Tibial nerve (tissue), 4 donors: ENCODE measurements at places on chromosomes 3 and 15. TPM values are rescaled to one million over a fixed set of nuclear protein-coding genes. Genes with fewer than 3 reads are reported as not detected.

- no peak for DNase-seq
Measured at GRCh38 chr3:105905328-105905727, 36.5 kb upstream of the CBLB start.

- no peak for DNase-seq
Measured at GRCh38 chr3:184730924-184731323, 19.1 kb upstream of the MAGEF1 start.

- no peak for DNase-seq
Measured at GRCh38 chr3:71718072-71718471, 7.1 kb downstream of the EIF4E3 start.

DNA sequence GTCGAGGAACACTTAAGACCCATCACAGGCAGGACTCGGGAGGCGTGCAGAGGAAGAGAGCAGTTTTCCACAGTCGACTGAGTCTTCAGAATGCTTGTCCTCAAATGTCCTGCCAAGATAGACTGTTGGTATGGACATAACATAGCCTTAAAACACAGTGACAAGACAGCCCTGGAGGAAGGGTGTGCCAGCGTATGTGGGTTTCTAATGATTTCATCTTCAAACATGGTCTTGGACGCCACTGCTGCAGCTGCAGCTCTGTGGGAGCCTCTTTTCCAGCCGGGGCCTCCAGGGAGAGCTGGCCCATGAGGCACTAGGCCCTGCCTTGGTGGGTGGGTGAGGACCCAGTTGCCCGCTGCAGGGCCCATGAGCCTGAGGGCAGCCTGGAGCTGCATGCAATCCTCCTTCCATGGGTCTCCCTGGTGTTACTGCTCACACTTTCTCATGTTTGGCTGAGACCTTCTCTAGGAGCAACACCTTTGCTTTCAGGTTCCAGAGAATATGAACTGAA lies 198.6 kb downstream of the KLF13 start:
- DNase-seq, result no peak

The GBE1 gene
- total RNA-seq, result 25.8 TPM

The DUOXA1 gene
- 1.5 TPM for total RNA-seq

The CCDC9B gene
- total RNA-seq, result 22.8 TPM

The HRH1 gene
- 13.8 TPM for total RNA-seq

The DISP2 gene
- total RNA-seq, result 0.20 TPM

GRCh38 chr15:68687136-68687735 lies 108.4 kb downstream of the CORO2B start:
- no peak for DNase-seq

The TMEM40 gene
- total RNA-seq, result not detected

DNA sequence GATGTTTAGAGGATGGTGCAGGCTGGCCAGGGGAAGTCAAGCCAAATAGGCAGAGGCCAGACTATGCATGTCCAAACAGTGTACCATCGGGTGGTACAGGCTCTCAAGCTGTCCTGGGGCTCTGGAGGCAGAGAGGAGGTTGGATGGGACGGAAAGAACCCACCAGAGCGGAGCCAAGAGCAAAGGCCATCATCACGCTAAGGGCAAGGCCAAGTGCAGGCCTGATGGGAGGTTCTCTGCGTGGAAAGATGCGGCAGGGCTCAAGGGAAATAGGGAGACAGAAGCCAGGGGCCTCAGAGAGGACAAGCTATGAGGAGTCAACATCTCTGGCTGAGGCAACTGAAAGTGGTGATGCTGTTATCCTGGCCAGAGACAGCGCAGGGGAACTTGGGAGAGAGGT lies 102.7 kb downstream of the ASB7 start:
- DNase-seq, result no peak

DNA sequence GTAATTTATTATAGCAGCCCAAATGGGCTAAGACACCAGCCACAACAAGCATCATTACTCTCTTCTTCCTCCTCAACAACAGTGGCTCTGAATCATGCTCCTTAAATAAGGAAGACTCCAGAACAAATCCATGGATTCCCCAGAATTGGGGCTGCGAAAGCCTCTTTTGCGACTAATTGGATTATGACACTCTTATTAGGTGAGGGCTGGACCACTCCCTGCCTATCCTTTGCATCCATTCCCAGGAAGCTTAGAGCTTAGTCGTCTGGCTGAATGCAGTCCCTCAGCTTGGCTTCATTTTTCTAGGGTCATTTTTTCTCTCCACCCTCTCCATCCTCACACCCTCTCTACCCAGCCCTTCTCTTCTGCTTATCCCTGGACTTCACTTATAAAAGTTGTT lies 227.7 kb downstream of the ZNF621 start:
- no peak for DNase-seq

DNA sequence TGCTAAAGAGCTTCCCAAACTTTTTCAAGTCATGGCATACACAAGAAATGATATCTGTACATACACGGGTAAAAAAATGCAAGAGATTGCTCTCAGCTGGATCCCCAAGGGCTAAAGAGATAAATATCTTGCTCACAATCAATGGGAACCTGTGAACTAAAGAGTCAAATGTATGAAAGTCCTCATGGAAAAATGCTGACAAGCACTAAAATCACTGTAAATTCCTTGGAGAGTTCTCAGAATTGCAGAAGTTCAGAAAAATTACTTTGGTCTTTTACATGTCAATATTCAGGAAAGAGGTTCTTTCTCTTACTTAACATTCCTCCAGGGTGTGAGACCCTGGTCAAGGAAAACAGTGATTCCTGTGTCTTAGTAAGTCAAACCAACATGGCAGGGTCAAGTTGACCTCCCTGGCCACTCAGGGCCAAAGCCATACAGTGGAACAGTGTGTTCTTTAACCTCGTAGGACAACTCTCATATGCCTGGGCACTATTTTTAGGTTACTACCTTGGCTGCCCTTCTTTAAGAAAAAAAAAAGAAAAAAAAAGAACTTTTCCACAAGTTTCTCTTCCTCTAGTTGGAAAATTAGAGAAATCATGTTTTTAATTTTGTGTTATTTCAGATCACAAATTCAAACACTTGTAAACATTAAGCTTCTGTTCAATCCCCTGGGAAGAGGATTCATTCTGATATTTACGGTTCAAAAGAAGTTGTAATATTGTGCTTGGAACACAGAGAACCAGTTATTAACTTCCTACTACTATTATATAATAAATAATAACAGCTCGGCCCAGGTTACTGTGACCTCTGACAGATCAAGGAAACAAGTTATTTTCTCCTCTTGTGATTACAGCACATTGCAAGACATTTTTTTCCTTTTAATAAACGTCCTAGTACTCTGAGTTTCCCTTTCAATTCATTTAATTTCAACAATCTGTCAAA lies 12.5 kb downstream of the SSR3 start:
- peak; percentile 32 for DNase-seq

DNA sequence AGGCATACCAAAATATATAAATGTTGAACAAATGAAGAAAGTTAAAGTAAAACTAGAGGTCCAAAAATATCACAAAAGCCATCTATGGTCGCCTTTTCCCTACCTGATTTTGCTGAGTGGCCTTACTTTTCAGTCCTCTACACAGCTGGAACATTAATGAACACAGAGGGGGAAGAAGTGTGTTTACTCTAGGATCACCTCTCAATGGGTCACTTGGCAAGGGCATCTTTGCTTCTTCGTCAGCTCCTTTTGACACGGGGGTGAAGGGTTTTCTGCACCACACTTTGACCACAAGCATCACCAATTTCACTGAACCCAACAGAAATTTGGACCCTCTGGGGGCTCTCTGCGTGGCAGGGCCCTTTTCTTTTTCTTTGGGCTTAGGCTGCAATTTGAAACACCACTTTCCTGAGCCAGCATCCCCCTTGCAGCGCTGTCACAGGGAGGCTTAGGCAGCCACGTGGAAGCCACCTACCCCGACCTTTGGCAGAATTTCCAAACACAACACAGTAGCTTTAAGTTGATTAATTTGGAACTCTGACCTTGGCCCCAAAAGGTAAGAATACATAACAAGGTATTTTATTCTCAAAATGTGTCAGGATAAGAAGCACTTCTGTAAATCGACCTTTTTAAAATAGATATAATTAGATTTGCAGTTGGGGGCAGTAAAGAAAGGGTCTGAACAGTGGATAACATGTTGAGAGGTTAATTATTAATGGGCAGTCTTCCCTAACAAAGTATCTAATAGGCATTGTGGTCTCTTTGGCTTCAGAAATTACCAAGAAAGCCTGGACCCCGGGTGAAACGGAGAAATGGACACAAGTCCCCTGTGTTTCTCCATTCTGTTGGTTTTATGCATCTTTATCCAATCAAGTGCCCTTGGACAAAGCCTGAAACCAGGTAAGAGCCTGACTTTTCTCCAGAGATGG lies at the start of gene LIPC:
Gene LIPC, plus strand, starts transcription at position 771 of the 929 bp plus-strand sequence. Its CDS starts 42 bp downstream, at position 813.
- no peak for DNase-seq

DNA sequence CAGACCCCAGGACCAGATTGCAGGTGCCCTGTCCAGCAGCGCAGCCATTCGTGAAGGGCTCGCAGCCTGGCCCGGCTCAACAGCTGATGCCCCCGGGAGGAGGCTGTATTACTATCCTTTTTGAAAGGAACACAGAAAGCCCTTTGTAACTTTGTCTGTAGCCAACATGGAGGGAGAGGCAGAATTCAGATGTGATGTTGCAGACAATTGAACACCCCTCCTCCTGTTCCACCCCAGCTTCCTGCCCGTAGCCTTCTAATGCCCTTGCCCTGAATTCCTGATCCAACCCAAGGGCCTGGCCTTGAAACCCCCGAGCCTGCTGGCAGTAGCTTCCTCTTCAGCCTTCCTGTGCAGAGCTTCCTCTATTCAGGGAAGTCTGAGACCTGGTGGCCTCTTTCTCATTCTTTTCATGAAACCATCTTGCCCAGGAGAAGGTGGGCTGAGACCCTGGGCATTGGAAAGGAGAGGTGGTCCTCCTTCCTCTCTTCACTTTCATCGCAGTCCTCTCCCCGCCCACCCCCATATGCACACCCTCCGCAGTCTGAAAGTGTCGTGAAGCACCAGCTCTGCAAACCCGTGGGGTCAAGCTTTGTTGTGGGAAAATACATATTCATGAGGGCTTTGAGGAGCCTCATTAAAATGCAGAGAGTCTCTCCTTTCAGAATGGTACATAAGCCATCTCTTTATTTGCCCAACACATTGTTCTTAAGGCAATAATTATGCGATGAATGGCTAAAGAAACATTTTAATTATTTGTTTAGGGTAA lies 109.2 kb downstream of the APBA2 start:
- no peak for DNase-seq

DNA sequence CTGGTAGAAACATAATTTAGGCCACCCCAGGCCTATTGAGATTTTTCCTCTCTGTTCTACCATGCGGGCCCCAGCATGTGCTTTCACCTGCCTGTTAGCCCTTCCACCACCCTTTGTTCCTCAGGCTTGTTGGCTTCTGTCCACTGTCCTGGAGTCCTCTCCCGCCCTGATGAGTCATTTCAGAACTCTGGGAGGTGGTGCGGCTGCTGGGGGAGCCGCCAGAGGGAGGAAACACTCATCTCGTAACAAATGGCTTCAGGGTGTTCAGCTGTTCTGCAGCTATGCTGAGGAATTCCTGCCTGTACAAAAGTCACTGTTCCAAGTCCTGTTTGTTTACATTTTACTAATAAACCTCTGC lies 36.3 kb downstream of the LRTM1 start:
- DNase-seq, result peak; percentile 83

The FBXL22 gene
- total RNA-seq, result 2.8 TPM

The CCR3 gene
- not detected for total RNA-seq

GRCh38 chr3:149621218-149622005 lies 36.4 kb downstream of the WWTR1 start:
- DNase-seq, result no peak
